Activated T-helper 17 cell treated with anti-CD3 and anti-CD28 coated beads, Interleukin-2, amount 50 U/mL, for 72 hours (primary cell): ENCODE measurements at places on chromosomes 12 and 14. TPM values are rescaled to one million over a fixed set of nuclear protein-coding genes. Genes with fewer than 3 reads are reported as not detected.

FSCB gene
- total RNA-seq = not detected

SDR9C7 gene
- not detected for total RNA-seq

KRT83 gene
- not detected for total RNA-seq

ITFG2 gene
- 43.8 TPM for total RNA-seq

CLEC9A gene
- not detected for total RNA-seq

SLC5A8 gene
- total RNA-seq = not detected

DNA sequence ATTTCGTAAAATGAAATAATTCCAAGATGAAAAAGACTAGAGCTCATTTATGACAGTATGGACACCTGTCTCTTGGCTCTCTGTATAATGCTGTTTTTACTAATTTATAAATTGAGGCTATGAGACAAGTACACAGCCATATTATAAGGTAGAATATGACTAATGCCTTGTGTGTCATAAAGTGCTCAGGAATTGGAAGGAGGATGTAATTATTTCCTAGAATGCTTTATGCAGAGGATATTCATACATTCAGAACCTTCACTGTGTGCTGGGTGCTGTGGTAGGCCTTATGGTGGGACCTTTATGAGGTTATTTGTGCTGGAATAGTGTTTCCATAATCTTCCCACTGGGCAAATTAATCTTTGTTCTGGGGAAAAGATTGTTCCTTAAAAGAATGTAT lies 13.3 kb downstream of the PCNX1 start:
- ATAC-seq = peak; percentile 85

DNA sequence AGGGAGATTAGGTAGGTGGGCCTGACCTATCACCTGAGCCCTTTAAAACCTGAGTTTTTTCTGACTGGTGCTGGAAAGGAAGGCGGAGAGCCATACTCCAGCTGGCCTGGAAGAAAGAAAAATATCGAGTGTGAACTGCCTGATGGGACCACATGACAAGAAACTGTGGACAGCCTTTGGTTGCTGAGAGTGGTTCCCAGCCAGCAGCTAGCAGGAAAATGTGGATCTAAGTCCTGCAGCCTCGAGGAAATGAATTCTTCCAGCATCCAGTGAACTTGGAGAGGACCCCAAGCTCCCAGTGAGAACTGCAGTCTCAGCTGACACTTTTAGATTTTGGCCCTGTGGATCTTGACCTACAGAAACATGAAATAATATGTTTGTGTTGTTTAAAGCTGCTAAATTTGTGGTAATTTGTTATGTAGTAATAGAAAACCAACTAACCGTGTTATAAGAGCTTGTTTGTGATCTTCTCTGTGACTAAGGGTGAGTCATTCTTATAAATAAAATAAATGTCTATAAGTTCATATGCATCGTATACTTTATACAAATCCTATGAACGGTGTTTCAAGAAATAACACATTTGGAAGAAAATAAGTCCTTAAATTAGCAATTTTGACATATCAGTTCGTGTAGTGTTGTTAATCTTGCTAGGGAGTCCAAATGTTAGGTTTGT lies 359.6 kb downstream of the BMP4 start:
- no peak for ATAC-seq

- ATAC-seq = no peak
Observed at GRCh38 chr12:46998811-46999368, 80.5 kb upstream of the PCED1B start.

DNA sequence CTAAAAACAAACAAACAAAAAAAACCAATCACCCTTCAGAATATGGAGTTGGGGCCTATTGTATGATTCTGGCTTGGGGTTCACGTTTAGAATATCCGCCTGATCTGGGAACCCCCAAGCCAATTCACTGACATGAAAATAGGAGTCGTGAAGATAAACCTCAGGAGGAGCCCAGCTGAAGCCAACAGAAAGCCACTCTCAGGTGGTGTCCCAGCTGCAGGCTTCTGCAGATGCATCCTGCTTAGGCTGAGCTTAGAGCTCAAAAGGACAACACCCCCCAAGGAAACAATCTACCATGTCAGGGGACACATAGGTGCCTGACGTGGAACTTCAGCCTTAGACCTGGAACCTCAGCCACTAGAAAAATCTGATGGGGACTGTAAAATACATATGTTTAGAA lies 51.9 kb downstream of the SYNE3 start:
- ATAC-seq = no peak

GRCh38 chr14:103198131-103199105 lies 75.2 kb downstream of the TNFAIP2 start:
- ATAC-seq = no peak

DNA sequence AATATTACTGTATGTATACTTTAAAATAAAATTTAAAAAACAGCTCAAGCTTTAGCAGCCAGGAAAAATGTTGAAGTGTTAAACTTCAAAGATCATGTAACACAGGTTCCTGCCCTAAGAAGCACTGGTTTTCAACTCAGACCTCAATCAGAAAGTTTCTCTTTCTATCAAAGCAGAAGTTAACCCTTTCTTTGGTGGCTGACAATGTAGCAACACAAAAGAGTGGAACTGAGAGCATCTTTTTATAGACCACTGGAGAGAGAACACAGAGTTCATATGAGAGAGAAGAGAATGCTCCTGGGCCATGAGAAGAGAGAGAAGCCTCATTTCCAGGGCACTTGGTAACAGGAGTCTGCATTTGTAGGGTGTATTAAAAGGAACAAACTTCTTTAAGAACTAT lies 42.2 kb upstream of the KTN1 start:
- ATAC-seq = no peak

DNA sequence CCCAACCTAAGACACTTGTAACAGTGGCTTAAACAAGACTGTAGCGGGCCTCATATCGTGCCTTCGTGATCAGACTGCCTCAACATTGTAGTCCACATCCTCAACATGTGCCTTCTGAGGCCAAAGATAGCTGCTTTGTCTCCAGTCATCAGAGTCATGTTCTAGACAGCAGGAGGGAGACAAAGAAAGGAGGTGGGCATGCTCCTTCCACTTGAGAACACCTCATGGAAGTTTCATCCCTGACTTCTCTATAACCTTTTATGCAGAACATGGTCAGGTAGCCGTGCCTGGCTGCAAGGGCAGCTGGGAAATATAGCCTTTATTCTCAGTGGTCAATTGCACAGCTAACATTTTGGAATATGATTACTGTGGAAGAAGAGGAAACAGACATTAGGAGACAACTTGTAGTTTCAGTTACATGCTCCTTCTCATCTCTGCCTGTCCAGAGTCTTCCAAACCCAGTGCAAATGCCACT lies 25.3 kb upstream of the DHRS2 start:
- no peak for ATAC-seq

DNA sequence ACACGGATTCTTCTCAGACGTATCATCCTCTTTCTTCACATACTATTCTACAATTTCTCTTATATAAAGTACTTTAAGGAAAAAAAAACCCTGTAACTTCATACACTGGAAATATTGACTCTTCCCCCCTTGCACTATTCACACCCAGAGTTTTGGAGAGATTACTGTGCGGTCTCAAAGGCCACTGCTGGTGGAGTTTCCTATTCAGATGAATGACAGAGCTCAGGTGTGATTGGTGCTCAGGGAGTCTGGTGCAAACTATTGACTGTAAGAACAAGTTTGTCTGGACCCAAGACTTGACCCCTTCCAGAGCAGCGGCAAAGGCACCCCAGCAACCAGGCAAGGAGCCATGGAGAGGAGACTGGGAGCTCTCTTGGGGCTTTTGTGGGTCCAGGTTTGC lies 187.5 kb upstream of the OR4E1 start:
- peak; percentile 71 for ATAC-seq

DNA sequence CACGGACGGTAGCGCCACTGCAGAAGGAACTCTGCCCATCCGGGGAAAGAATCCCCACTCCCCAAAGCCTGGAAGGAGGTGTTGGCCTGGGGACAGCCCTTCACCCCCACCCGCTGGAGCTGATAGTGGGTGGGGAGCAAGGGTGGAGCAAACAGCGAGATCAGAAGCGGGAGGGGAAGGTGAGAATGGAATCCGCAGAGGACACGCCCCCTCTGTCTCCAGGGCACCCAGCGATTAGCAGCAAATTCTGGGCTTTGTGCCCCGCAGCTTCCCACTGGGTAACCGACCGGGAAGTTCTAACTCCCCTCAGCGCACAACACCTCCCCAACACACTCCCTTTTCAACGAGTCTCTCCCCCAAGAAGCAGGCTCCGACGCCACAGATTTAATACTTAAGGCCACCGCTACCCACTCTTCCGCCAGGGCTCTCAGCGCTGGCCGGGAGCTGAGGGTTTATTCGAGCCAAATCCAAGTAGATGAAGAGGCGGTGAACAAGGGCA lies 1.4 kb downstream of the SLC25A29 start:
- no peak for ATAC-seq

DNA sequence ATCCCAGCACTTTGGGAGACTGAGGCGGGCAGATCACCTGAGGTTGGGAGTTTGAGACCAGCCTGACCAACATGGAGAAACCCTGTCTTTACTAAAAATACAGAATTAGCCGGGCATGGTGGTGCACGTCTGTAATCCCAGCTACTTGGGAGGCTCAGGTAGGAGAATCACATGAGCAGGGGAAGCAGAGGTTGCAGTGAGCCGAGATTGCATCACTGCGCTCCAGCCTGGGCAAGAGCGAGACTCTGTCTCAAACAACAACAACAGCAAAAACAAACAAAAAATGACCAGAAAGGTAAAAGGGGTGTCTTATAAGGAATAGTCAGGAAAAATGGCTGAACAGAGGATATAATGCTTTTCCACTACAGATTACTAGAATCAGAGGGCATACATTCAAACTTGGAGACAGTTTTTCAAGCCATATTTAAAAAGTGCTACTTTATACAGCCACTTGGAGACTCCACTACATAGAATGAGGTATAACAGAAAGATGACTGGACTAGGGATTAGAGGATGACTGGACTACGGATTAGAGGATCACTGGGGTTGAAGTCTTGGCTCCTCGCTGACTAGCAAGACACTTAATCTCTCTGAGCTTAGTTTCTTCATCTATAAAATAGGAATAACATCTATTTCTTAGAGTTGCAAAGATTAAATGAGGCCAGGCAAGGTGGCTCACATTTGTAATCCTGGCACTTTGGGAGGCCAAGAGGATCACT lies 4.9 kb upstream of the CS start:
- ATAC-seq = no peak

DNA sequence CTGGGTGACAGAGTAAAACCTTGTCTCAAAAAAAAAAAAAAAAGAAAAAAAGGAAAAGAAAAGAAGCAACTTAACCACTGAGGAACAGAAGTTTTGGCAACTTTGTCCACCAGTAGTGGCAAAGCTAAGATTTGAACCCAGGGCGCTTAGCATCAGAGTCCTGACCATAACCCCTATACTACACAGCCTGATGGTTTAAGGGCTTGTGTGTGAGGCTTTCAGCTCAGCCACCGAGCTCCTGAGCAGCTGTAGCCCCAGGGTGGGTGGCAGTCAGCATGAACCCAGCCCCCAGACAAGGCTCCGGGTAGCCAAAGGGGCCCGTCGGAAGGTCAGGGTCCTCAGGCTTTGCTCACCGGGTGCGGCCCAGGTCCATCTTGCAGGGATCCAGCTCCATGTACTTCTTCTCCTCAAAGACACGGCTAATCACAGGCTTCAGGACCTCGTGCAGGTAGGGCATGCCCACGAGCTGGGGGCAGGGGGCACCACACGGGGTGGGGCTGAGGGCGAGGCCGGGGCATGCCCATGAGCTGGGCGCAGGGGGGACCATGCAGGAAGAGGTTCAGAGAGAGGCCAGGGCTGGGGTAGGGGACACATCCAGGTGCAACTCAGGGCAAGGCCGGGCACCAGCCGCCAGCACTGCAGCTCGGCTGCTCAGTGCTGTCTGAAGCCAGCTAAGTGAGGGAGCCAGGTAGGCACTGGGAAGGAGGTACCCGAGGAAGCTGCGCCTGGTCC lies 20.9 kb downstream of the RASAL1 start:
- ATAC-seq = no peak

DNA sequence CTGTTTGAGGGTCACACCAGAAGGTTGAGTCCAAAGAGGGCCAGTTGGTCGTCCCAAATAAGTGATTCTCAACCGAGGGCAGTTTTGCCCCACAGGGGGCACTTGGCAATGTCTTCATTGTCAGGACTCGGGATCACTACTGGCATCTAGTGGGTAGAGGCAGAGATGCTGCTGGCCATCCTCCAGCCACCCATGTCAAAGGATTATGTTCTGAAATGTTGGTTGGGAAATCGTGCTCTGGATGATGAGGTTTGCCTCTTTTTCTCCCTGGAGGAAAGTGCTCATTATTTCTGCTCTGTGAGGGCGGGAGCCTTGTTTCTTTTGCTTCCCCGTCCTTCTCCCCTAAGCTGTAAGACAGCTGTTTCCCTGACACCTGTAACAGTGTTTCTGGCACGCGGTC lies 3.6 kb downstream of the ZNF839 start:
- ATAC-seq = no peak

DNA sequence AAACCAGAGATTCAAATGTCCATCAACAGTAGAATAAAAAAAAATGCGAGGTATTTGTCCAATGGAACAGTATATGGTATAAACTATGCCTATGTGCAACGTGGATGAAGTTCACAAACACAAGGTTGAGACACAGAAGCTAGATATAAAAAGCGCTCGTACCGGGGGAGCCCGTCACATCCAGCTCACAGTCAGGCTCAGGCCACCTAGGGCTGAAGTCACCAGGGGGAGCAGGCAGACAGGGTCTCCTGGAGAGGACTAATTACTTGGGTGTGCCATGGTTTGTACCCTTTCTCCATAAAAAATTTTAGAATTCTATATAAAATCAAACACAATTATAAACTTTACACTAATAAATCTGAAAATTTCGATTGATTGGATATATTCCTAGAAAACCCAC lies 13.6 kb downstream of the AHNAK2 start:
- no peak for ATAC-seq

DNA sequence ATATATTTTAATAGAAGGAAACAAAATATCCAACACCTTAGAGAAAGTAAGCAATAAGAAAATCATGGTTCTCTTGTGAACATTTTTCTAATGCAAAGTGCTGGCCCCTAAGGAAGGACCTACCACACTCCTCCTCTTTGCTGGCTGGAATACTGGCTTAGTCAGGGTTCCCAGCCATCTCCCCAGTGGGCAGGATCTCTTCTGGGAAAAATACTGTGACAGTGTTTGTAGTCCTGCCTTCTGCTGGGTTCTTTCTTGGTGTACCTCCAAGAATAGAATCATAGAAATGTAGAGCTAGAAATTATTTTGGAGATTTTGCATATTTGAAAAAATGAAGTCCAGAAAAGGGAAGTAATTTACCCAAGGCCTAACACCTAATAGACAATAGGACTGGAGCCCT lies 31.9 kb downstream of the KCNMB4 start:
- ATAC-seq = no peak

DNA sequence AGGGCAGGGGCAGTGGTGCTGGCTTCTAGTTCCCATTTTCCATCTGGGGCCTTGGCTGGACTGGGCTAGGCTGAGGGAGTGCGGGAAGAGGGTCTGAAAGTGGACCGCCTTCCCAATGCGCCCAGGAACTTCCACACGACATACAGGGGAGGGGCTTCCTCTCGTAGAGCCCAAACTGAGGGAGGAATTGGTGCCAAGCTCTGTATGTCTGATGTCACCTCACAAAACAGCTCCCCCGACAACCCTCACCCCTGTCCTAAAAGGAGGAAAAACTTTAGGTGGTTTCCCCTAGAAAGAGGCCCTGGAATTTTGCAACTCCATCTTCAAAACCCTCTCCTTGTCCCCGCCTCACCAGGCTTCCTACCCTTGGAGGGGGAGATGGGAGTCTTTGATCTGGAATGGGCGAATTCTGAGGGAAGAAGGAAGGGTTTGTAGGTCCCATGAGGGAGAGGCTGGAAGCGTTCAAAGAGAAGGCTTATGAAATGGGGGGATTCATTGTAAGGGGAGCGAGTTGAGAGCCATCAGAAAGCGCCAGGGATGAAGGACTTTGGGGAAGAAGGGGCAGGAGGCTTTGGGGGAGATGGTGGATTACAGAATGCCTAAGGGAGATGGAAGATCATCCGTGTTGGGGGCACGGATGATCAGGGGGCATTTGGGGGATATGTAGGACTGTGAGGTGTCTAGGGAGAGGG lies 844 bp downstream of the GLTP start:
- no peak for ATAC-seq
